ENCODE measurements at places on chromosomes 1 and 21.

DNA sequence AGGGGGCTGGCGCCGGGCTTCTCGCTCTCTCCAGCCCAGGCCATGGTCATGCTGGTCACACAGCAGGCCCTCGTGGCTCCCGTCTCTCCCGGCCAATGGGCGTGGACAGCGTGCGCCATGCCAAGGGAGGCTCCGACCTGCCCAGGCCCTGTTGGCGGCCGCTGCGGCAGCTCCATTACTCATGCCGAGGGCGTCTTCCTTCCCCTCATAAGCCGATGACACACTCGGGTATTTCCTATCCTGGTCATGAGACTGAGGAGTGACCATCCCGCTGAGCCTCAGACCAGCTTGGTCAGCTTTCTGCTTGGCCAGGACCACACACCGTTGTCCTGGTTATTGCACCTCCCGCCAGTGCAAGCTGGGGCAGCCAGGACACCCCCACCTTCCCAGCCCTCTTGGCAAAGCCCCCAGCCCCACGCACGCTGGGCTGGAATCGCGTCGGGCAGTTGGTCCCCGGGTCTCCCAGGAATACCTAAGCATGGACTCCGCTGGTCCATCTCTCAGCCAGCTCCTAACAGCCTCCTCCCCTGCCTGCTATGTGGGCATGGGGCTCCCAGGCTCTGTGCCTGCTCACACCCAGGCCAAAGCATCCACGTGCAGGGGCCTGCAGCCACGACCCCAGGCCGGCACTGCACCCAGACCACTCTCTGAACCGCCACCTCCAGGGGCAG lies 49.8 kb downstream of the ARHGEF16 start:
- no peak for DNase-seq

- peak; percentile 39 for DNase-seq
These were observed at the start of gene OLIG2 for GRCh38 chr21:33025489-33026442. Gene OLIG2, plus strand, starts transcription at chr21:33025935. Its CDS starts 928 bp downstream, at chr21:33026863.

GRCh38 chr1:56798053-56798471 lies 21.1 kb downstream of the FYB2 start:
- DNase-seq, result no peak

- no peak for DNase-seq
These were observed 65.7 kb downstream of the ST6GALNAC3 start for GRCh38 chr1:76140227-76140626.

DNA sequence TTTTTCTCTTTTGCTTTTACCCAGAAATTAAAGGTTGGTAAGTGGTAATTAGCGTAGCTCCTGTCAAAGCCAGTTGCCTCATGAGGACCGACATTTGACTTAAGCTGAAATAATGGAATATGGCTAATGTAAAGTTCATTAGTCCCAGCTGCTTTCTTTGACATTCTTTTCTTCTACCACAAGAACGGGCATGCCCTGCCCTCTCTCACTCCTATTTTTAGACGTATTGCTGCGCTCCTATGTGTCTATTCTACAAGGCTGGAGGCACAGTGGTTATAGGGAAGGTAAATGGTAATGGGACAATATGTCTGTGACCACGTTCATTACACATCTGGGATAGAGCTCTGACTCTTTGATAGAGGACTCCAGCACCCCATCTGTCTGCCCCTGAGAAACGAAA lies 6.8 kb downstream of the CORT start:
- DNase-seq, result no peak

DNA sequence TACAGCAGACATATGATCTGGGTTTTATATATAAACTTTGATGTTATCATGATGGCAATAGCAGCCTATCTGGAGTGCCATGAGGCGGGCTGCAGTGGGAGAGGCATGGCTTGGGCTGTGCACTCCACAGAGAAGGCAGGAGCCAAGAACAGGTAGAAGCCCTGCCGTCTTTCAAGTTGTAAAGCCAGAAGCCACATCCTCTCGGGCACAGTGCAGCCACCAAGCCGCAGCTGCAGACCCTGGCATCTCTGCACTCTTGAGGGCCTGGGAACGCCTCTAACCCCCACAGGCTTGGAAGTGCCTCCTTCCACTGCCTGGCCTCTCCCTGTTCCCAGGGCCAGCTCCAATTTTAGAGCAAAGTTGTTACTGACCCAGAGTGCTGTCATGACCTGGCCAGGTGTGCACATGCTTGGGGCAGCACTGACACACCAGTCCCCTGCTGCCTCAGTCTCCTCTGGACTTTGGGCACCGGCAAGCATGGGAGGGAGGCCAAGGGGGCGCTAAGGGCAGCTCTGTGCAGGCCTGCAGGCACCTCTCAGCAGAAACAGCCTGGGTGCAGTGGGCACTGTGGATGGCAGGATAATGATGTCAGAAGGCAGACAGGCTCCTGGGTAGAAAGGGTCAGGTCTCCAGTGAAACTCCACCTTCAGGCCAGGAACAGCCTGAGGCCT lies 1619.8 kb upstream of the PRMT6 start:
- no peak for DNase-seq

DNA sequence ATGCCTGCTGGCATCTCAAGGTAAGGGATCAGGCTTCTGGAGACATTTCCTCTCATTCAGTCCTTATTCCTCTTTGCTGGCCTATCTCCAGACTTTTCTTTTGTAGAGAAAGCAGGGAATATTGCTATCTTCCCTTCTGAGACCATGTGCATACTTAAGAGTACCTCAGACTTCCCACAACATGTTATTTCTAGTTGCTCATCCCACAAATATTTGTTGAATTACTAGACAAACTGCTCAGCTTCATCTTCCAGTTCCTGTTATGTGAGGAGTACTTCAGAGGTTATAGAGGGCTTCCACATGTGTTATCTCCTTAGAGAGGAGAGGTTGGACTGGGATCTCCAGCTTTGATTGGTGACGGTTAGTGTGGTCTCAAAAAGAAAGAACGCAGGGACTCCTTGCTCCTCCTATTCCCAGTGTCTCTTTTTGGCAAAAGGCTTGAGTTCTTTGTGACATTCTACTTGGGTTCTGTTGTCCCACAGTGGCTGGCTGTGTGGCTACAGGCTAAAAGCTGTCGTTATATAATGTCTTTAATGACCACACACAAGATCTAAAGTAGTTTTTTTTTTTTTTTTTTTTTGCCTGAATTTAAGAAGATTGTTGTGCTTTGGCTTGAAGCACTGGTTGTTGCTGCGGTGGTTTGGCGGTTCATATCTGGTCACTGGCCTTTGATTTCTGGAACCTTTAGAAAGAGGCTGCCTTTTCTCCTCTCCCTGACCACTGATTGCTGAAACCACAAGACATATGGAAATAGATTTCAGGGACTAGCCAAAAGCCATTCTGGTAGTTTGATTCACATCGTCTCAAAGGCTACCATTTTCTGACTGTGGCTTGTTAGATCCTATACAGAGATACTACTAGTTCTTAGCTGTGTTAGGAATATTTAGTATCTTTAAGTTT lies 78.7 kb downstream of the FGGY start:
- no peak for DNase-seq

DNA sequence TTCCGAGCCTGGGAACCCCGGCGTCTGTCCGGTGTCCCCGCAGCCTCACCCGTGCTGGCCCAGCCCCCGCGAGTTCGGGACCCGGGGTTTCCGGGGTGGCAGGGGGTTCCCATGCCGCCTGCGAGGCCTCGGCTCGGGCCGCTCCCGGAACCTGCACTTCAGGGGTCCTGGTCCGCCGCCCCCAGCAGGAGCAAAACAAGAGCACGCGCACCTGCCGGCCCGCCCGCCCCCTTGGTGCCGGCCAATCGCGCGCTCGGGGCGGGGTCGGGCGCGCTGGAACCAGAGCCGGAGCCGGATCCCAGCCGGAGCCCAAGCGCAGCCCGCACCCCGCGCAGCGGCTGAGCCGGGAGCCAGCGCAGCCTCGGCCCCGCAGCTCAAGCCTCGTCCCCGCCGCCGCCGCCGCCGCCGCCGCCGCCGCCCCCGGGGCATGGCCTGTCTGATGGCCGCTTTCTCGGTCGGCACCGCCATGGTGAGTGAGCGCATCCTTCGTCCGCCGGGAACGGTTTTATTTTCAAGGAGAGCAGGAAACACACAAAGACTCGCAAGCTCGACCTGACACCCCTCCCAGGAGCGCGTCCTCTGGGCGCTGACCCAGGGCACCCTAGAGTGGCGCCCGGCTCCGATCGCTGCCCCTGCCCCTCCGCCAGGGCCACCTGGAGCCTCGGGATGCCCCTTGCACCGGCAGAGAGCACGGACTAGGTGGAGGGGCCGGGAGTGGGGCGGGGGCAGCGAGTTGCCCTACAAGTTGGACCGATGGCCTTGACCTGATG lies at the start of gene ABCG1:
ABCG1 (plus strand) TSS at position 305 of the 770 bp plus-strand sequence; CDS start at position 428, 123 bp downstream.
- DNase-seq, result peak; percentile 59

DNA sequence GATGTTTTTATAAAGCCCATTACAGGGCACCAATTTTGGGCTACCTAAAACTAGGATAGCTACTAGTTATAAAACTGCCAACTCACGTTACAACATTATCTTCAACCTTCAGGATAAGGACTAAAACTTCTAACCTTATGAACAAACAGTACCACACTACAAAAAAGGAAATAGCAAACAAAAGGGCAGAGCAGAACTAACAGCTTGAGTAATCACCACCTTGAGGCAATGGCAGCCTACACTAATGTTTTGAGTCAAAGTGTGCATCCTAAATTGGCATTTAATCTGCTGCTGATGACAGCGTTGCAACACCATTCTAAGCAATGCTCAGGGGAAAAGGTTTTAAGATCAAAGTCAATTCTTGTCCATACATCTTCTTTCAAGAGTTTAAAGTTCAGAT lies 27.2 kb downstream of the PTP4A2 start:
- DNase-seq, result no peak

DNA sequence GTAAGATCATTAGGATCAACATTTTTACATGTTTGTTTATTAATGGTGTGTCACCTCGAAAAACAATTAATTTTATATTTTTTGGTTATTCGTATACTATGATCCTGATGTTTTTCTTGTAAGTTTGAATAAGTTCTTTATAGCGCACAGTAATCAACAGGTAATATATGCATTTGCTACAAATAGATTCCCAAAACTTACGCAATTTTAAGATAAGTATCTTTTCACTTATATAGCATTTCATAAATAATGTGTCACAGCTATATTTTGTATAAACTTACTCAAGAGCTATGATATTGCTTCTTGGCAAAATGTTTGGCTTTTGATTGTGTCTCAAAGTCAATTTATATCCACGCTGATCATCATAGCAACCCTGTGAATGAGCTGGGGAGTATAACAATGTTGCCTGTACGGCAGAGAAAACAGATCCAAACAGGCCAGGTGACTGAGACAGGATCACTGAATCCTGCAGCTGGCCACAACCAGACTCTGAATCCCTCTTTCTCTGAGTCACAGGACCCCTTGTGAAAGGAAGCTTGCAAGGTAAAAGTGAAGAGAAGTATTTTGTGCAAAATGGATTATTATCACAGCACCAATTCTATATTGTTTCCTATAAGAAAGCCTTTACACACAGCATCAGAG lies 48.6 kb downstream of the GNG12 start:
- no peak for DNase-seq

DNA sequence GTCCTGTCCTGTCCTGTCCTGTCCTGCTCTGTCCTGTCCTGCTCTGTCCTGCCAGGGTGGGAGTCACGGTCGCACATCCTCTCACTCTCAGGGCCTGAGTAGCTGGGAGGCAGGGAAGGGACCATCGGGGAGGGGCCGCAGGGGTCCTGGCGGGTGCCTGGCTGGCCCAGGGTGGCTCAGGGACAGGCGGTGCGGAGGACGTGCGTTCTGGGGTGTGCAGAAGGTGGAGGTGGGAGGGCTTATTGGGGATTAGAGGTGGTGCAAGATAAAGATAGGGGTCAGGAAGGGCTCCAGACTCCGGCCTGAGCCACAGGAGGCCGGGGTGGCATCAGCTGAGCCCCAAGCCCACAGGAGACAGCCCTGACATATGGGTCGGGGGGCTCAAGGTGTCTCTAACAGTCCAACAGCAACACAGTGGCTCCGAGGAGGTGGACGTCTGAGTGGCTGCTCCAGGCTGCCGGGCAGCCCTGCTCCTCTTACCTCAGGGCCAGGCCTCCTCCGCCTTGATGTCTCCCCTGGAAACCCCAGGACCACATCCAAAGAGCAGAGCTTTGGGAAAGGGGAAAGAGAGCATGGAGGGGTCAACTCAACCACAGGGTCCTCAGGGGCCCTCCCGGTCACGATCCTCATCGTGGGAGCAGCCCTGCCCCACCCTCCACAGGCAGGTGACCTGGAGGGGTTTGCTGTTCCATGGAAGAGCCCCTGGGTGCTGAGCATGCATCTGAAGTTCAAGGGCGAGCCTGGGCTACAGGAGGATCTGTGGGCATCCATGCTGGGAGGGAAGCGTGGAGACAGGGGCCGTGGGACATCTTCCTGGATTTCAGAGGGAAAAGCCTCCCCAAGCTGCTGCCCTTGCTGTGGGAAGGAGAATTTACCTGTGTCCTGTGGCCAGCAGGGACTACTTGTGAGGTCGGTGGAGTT lies 39.6 kb upstream of the ADARB1 start:
- DNase-seq, result no peak

GRCh38 chr1:32972814-32973428 lies 8.3 kb upstream of the RNF19B start:
- DNase-seq, result no peak

DNA sequence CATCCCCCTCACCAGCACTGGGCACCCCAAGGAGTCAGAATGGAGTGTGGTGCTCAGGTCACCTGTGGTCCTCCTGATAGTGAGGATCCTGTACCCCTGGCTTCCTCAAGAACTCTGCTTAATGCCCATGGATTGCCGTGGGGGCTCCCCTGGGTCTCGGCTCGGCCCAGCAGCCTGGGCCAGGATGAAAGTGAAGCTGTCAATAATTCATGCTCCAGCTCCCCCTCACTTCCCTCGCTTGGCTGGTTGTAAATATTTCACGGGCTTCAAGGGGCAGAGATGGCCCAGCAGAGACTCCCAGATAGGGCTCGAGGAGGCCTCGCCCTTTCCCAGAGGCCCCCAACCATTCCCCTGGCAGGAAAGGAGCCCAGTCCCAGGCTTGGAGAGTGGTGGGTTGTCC lies 42.6 kb upstream of the KCNA10 start:
- DNase-seq, result no peak

- DNase-seq, result no peak
These were observed 419.5 kb downstream of the LRRIQ3 start for GRCh38 chr1:73778471-73778870.

DNA sequence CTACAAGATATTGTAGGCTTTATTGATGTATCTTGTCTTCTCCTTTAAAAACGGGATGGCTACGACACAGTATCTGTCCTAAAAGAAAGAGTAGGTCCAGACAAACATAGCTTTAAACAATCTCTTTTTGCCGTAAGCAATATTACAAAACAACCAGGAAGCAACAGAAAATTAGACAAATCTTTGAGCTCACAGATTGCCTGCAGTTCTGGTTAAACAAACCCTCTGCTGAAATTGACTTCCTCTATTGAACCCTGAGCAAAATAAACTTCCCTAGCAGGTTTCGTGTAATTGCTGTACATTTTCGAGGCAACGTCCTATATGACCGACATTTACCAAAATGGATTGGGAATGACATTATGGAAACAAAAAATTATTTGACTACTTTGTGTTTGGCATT lies 50.6 kb downstream of the CHML start:
- DNase-seq, result no peak

DNA sequence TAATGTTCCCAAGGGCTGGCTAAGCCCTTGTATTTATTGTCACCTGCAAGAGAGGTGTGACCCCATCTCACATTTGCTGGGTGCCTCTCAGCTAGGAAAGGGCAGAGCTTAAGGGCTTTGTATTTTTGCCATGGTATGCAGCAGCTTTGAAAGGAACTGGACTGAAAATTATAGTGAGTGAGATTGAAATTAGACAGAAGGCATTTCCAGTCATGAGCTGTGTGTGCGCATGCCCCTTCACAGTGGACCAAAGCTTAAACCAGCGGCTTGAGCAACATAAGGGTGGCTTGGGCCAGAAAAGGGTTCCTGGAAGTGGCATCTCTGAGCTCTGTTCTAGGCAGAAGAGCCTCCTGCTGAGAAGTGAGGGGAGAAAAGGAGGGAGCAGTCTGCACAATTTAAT lies 19.8 kb downstream of the MYOG start:
- no peak for DNase-seq

All from activated CD4-positive, alpha-beta T cell treated with anti-CD3 and anti-CD28 coated beads for 48 hours (primary cell).